H4 (cell line): ENCODE measurements at places on chromosomes 4 and X.
A peak's percentile ranks its signal among the peaks of the same experiment; 100 is the strongest.

DNA sequence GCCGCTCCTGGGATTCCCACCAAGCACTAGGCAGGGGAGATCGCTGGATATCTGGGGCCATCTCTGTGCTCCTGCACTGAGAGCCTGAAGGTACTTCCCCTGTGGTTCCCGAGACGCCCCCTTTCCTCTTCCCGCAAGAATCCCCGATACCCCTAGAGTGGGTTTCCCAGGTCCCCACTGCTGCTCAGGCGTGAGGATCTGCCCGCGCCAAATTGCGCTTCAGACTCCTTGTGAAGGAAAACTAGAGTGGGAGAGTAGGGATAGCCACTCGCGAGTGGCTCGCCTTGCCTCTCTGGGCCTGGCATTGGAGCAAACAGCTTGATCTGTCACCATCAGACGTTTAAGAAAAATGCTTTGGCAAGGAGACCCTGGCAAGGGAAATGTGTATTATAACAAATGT lies 1.5 kb downstream of the IL1RAPL2 start:
- no peak for DNase-seq

- no peak for DNase-seq
Measured at GRCh38 chr4:958314-958665, 15.1 kb downstream of the DGKQ start.

DNA sequence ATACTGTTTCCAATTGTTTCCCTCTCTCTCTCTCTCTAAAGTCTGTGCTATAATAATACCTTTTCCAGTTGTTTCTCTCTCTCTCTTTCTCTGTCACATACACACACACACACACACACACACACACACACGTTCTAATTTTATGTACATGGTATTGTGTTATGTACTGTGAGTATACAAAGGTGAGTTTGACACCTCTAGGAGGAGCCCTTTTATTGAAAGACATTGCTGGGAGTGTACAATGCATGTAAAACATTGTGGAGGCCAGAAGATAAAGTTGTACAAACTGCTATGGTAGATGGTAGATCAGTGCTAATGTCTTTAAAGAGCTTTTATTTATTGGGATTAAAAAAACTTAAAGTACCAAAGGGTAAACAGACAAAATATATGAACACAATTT lies 53.6 kb downstream of the BLTP1 start:
- DNase-seq, result no peak

DNA sequence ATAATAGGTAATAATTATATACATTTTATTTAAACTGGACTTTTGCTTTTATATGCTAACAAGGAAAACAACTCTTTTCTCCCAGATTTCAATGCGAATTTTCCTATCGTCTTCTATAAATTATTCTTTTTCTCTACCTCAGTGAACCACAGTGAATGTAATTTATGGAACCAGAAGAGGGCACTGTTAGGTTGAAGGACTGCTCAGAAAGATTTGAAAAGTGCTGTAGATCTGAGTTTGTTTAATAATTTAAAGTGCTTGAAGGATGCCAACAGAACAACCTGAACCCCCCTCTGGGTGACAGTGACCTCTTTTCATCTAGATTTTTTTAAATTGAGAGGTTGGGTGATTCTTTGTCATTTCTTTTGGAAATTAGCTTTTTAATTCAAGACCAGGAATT lies 54.9 kb downstream of the PHOX2B start:
- DNase-seq, result peak; percentile 62

DNA sequence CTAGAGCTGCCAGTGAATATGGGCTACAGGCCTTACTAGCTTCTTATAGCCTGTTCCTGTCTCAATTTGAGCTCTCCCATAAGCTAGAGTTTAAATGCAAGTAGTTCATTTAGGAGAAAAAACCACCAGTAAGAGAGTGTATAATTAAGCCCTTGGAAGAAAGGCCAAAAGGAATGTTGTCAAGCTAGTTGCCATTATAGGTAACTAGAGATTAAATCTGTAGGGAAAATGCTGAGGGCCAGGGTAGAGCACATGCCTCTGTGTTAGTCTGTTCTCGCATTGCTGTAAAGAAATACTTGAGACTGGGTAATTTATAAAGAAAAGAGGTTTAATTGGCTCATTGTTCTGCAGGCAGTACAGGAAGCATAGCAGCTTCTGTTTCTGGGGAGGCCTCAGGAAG lies 410.2 kb downstream of the MID1IP1 start:
- no peak for DNase-seq

- DNase-seq, result no peak
Measured at GRCh38 chrX:135330706-135331105, 21.4 kb downstream of the ETDC start.

GRCh38 chrX:136115126-136115903 lies 32.0 kb upstream of the FHL1 start:
- DNase-seq, result no peak

DNA sequence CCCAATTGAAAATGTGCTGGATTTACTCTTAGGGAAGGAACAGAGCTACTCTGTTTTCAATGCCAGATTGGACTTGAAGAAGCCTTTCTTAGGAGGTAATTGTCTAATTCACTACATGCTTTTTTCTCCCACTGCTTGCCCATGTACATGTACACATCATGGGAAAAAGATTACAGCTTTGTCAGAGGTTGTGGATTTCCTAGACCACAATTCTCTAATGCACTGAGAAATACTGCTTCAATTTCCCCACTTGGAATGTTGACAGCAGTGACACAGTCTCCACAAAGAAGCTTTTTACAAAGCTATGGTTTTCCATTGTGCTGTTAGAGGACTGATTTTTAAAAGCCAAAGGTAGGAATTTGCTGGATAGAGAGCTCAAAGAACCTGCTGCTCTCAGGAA lies 19.5 kb downstream of the ZAR1 start:
- no peak for DNase-seq

DNA sequence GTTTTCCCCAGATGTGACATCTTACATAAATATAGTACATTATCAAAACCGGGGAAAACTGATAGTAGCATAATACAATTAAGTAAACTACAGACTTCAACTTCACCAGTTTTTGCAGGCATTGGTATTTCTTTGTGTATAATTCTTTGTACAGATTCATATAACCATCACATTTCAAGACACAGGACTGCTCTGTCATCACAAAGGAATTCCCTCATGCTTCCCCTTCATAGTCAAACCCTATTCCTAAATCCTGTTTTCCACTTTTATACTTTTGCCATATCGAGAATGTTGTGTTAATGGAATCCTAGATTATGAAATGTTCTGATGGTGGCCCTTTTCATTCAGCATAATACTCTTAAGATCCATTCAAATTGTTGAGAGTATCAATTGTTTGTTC lies 36.0 kb downstream of the STIM2 start:
- DNase-seq, result no peak

DNA sequence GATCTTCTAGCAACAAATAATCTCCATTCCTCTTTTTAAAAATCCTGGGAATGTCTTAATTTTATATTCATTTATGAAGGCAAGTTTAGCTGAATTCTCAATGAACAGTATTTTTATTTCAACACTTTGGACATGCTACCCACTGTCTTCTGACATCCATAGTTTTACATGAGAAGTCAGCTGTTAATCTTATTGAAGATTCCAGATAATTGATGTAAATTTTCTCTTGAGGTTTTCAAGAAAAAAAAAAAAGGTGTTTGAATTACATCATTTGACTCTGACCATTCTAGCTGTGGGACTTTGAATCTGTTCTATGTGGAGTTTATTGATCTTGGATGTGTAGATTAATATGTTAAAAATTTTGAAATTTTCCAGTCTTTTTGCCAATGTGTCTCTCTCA lies 28.0 kb downstream of the PDHA2 start:
- peak; percentile 43 for DNase-seq

- no peak for DNase-seq
Measured at GRCh38 chr4:153210727-153211126, 6.5 kb downstream of the TRIM2 start.

DNA sequence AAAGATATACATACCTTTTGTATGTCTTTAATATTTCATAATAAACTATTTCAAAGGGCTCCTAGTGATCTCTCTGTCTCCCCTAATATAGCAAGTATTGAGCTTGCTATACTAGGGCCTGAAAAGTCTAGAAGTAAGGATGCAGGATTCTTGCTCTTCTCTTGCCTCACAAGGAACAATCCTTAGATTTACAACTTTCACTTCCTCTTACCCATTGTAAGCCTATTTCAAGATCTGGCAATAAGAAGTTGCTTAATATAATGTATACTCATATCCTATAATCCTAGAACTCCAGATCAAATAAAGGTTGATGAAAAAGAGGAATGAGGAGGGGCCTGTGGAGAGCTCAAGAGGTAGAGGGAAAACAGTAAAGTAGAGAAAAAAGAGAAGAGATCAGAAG lies 40.8 kb upstream of the CHRDL1 start:
- no peak for DNase-seq

DNA sequence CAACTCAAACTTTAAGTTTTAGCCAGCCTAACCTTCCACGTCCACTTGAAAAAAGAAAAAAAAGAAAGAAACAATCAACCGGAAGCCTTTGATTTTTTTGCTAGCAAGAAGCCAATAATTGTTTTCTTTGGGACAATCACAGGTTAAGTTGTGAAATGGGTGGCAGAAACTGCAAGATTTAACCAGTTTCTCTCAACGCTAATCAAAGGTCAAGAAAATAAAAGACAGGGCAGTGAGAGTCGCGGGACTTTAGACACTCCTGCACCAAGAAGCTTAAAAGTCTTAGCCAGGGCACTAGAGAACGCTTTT lies 1.0 kb downstream of the ACSL1 start:
- DNase-seq, result no peak

DNA sequence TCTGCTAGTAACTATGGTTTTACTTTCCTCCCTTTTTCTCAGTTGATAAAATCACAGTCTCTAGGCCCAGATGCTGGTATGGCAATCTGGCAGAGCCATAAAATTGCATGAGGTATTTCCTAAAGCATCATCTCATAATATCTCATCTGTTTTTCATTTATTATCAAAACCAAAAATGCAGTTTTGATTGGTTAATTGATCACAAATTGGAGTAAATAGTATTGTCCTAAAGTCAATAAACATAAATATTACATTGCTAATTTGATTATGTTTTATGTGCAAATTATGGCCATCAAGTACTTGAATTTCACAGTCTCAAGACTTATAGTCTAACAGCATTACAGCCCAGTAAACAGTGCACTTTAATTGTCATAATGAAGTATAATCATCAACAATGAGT lies 2365.6 kb downstream of the ARAP2 start:
- DNase-seq, result no peak

DNA sequence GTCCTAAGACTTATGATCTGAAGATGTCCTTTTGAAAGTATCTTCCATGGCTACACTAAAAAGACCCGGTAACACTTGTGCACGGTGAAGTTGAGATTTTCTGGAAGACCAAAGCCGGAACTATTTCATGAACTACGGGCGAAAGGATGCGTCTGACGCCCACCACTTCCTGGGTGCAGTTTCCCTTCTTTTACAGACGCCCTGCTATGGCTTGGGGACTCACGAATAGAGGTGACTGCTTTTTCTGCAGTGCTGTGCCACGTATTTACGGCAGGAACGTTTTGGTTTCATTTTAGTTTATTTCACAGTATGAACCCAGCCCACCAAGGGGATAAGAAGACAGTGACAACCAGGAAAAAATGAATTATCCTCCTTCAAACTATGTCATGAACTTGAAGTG lies 180.4 kb downstream of the AFAP1 start:
- DNase-seq, result no peak

DNA sequence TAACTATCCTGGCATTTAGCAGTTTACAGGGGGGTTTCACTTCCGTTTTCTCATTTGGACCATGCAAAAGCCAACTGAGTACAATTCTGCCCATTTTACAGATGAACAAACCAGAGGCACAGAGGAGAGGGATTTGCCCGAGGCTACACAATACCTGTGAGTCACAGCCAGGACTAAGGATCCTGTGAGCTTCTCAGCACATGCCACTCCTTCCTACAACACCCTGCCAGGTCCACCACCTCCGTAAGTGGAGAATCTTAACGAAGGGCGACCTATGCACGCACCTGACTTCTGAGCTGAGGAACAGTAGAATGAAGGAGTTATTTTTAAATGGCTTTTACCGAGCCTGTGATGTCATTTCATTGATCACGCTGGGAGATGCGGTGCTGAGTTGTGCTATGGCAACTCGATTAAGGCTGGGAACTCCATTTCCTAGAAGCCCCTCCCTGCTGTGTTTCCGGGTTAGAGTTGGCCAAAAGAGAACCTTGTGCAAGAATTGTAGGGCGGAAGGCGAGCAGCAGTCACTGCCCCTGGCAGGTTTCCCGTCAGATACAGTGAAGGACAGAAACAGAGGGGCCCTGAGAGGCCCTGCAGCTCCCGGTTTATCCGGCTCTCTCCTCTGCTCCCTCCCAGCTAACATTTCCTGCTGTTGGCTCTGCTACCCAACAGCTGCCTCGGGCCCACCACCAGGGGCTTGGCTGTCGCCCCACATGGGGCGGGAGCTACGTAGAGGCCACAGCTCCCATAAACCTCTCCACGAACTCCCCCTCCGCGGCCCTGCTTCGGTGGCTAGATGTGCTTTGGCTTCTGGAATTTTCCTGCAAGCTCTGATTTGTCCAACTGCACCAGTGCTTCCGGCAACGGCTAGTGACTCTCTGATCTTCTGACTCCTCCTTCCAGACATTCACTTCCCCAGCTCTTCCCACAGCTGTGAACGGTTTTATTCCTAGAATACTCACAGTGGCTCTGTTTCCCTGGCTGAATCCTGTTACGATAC lies 75.1 kb upstream of the USP9X start:
- DNase-seq, result peak; percentile 77

DNA sequence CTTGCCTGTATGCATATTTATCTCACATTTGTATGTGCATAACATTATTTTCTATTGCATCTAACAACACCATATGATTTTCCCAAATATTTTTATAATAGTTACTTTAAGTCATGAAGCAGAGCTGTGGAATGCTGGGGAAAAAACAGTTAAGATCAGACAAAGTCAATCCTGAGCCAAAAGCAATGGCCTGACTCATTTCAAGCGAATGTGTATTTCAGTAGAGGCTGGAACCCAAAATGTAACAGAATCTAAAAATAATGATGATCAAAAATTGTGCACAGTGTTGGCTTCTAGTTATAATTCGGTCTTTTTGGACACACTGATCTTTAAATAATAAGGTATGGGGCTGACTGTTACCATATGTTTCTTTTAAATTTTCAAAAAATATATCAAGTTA lies 516.2 kb upstream of the ADGRL3 start:
- DNase-seq, result no peak

DNA sequence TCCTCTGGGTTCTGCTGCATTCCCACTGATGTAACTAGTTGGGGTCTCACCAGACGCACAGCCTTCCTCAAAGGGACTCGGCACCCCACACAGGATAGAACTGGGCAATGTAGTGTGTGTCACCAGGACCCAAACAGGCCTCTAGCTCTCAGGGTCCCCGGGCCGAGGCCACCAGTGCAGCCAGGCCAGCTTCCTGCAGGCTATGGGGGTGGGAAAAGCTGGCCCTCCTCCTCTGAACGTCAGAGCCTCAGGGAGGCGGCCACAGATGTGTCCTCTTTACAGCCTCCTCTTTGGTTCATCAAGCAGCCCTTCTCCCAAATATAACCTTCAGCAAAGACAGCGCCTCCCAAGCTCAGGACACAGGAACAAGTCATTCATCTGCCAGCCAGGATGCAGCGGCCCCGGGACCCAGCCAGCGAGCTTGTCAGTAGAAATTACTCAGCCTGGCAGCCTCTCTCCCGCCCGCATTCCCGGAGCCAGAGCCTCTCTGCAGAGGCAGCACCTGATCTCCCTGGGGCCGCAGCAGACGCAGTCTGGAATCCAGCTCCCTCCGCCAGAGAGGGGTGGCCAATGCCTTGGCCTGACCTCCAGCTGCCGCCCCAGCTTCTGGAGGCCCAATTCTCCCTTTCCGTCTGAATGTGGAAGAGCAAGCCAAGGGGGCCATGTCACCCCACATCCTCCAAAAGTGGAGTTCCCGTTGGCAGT lies 288.5 kb downstream of the FBXW7 start:
- no peak for DNase-seq

- no peak for DNase-seq
Measured at GRCh38 chr4:30116401-30116800, 603.8 kb upstream of the PCDH7 start.

GRCh38 chr4:10981096-10981495 lies 296.5 kb upstream of the CLNK start:
- DNase-seq, result no peak
